RWPE2 (cell line): ENCODE measurements at places on chromosomes 2 and 18.
A peak's percentile ranks its signal among the peaks of the same experiment; 100 is the strongest.

DNA sequence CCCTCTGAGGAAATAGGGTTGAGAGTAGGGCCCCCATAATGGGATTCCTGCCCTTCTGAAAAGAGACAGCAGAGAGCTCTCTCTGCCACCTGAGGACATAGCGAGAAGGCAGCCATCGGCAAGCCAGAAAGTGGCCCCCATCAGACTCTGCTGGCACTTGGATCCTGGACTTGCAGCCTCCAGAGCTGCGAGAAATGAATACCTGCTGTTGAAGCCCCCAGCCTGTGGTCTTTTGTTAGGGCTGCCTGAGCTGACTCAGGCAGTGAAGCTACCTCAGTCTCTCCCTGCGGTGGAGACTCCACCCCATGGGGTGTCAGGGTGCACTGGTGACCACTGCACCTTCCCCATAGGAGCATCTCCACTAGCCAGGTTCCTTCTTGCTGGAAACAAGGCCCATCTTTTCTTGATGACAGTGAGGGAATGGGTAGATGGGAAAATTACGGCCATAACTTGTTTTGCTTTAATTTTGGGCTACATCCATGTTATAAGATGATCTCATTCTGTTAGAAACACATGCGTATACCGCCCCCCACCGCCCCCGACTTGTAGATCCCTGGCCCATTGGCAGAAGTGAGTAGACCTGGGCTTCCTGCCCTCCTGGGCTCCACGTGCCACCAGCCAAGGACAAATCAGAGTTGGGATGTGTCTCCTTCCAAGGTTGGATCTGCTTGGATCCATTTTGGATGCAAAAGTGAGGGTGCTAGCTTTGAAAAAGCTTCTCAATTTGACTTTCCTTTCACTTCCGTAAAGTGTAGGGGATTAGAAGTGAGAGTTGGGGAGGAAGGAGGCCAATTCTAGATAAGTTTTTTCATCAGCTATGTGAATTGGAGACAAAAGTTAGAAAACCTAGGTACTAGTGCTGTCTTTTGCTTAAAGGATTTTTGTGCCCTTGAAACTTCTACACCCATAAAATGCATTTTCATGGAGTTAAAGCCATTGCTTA lies 42.9 kb downstream of the NCK2 start:
- DNase-seq = no peak

- no peak for DNase-seq
Observed at GRCh38 chr2:15377202-15377601, 183.9 kb downstream of the NBAS start.

- peak; percentile 87 for DNase-seq
Observed at GRCh38 chr2:198441246-198441645, 636.9 kb downstream of the PLCL1 start.

GRCh38 chr2:83784947-83785346 lies 674.1 kb downstream of the SUCLG1 start:
- no peak for DNase-seq

DNA sequence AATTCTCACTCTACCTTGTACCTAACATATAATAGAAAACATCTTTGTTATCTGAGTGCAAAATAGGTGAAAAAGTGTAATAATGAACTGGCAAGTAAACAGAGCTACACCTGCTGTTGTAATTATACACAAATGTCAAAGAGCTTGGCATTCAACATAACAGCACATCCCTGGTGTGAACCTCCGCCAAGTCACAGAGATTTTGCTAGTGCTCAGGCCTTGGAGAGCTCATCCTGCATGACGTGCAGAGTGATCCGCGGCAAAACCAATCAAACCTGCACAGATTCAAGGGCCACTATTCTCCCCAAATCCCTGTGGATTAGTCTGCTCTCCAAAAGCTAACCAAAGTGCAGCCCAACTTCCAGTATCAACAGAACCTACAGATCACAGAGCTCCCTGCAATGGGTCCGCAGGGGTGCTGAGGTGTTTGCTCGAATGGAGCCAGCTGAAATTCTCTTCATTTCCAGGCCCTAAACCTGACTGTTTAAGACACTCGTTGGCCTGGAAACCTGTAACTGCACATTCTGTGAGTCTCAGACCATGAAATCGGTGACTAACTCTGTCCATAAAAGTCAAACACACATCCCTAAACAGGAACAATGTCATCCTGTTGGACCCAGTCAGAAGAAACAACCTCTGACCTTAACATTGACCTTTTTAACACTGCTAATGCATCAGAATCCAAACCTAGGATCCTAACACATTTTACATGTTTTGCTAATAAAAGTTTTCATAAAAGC lies 111.8 kb downstream of the EPB41L3 start:
- no peak for DNase-seq

DNA sequence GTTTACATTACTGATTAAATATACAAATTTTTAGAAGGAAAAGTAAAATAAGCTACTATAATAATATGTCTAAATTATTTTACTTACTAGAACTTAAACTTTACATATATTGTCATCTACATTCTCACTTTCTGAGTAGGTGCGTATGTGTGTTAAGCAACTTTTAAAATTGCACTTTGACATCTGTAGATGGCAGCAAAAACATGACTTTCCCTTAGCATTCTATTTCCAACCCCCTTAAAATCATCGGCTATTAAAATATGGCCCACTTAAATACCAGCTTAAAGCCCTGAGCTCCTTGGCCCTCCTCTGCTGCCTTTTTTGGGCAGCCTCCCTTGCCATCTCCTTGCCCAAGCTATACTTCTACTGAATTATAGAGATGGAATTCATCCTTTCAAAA lies 78.0 kb downstream of the UPP2 start:
- DNase-seq = no peak

GRCh38 chr2:218261423-218262236 lies 815 bp downstream of the GPBAR1 start:
- no peak for DNase-seq

GRCh38 chr2:98324181-98324580 lies 22.1 kb upstream of the CNGA3 start:
- DNase-seq = no peak

- DNase-seq = no peak
Observed at GRCh38 chr2:218406949-218407618, 7.4 kb downstream of the CTDSP1 start.

DNA sequence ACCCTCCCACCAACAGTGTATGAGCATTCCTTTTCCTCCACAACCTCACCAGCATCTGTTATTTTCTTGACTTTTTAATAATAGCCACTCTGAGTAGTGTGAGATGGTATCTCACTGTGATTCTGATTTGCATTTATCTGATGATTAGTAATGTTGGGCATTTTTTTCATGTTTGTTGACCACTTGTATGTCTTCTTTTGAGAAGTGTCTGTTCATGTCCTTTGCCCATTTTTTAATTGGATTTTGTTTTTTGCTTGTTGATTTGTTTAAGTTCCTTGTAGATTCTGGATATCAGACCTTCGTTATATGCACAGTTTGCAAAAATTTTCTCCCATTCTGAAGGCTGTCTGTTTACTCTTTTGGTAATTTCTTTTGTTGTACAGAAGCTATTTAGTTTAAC lies 59.1 kb downstream of the SP100 start:
- DNase-seq = no peak

GRCh38 chr2:230885463-230886130 lies 20.9 kb downstream of the ITM2C start:
- DNase-seq = no peak

- DNase-seq = no peak
Observed at GRCh38 chr2:224869601-224870233, 153.6 kb upstream of the CCDC195 start.

GRCh38 chr18:31554776-31555175 lies 36.9 kb upstream of the TTR start:
- no peak for DNase-seq

DNA sequence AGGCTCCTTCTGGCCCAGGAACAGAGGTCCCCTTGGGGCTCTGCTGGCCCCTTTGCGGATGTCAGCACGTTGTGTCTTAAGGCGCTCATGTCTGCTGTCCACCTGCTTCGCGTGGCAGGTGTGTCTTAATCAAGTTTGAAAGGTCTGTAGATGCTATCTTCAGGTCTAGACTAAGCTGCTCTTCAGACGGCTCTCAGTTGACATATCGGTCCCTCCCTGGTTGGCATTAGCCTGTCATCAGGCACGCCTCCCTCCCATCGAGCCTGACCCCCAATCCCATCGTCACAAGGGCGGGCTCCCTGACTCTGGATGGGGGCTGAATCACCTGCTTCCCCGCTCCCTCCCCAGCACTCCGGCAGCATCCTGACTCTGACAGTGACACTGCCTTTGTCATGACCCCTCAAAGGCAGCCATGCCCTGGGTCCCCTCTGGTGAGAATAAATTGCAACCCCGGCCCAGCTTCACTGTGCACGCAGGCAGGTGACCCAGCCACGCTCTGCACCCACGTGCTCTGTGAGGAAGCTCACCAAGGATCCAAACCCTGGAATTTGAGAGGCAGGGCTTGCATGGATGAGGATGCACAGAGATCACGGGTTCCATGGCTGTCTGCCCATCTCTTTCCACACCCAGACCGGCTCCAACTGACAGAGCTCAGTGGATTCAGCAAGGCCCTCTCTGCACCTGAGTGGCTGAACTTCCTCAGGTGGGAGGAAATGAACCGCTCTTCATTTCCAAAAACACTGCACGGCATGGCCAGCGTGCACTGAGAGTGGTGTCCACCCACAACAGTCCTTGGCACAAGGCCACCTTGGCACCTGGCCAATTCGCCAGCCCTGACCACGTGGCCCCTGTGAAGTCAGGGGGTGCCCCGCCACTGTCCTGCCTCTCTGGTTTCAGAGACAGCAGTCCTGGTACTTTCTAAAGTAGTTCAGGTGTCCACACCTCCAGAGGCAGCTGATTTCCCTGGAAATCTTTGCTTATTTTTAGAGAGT lies 110.2 kb upstream of the GPC1 start:
- DNase-seq = no peak

DNA sequence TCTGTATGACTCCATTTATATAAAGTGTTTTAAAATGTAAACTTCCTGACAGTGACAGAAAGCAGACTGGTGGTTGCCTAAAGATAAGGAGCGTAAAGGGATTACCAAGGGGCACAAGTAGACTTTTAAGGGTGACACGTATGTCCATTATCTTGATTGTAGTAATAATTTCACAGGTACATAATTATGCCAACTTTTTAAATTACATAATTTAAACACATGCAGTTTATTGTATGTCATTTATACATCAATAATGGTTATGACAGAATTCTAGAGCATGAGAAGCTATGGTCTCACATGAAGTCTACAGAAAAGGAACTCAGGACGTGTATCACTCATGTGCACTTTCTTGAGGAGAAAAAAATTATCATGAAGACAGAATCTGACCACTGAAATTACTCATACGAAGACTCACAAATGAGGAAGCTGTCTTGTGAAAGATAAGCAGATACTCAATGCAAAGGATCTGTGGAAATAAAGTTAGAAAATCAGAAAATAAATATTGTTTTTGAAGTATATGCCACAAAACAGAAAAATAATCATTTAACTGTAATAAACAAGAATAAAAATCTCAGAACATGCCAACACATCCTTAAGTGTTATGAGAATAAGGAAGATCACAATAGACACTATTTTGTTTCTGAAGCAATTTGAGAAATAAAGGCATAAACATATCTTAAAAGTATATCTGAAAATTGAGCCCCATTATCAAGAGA lies 84.4 kb downstream of the TMEM131 start:
- no peak for DNase-seq

- peak; percentile 66 for DNase-seq
Observed at GRCh38 chr2:112275887-112276773, 733 bp downstream of the ZC3H6 start.

DNA sequence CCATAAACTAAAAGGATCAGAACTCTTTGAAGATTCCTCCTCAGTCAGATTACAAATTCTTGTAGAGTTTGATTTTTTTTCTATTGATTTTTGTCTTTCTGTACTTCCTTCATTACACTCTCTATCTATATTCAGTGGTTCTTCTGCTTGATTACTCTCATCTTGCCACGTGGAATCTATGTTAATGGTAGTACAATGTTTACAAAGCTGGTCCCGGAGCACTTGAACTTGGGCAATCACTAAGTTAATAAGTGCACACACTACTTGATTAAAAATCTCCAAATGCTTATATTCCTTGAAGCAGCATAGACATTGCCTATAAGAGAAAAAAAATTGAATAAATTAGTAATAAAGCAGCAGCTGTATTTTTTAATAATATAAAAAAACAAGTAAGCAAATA lies 65.1 kb downstream of the USP34 start:
- DNase-seq = no peak

- DNase-seq = no peak
Observed at GRCh38 chr18:9101730-9102507, 580 bp upstream of the NDUFV2 start.

DNA sequence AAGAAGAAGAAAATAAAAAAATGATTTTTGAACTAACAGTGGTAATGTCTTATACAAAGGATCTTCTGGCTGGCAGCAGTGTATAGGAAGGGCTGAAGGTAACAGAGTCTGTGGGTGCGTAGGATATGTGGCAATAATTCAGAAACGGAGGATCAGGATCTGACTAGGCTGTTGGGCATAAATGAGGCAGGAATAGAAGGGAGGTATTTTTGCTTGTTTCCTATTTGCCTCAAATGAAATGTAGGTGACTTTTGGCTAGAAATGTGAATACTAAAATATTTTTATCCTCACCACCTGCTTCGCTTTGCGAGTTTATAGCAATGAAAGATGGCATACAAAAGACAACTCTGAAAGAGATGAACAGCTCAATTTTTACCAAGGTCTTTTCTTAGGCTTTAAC lies 1086.1 kb upstream of the CELF4 start:
- DNase-seq = no peak

DNA sequence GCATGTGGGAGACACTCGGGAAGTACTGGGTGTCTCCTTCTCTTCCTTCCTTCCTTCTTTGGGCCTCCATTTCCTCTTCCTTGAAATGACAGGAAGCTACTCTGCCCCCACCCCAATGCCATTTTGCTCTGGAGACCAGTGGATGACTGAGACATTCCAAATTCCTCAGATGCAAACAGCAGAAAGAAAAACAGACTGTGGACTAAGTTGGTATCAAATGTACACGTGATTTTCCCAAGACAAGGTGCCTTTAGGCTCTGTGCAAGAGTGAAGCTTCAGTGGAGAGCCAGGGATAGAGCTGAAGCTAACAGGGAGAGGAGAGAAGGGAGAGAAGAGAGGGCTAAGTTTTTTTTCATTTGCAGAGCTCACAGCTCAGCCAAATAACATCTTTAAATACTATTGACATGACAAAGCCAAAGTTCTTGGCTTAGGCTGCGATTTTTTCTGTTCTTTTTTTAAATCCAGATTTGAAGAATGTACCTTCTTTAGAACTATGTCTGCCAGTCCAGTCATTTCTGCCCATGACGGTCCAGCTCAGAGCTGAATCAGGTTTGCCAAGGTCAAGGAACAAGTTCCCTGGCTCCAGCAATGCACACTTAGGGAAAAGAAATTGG lies 84.5 kb upstream of the LCLAT1 start:
- no peak for DNase-seq

DNA sequence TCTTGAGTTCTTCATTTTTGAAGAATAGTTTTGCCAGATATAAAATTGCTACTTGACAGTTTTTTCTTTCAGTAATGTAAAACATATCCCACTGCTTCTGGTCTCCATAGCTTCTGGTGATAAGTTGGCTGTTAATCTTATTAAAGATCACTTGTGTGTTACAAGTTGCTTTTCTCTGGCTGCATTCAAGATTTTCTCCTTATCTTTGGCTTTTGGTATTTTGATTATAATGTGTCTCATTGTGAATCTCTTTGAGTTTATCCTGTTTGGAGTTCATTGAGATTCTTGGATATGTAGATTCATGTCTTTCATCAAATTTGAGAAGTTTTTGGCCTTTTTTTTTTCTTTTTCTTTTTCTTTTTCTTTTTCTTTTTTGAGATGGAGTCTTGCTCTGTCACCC lies 20.2 kb upstream of the ADNP2 start:
- no peak for DNase-seq

GRCh38 chr2:62118160-62118559 lies 77.8 kb upstream of the B3GNT2 start:
- no peak for DNase-seq
